NCI-H1092 treated with DMSO at 0.1 percent for 48 hours (cell line): ENCODE measurements at places on chromosomes 1 and 21.
A peak's percentile ranks its signal among the peaks of the same experiment; 100 is the strongest.

DNA sequence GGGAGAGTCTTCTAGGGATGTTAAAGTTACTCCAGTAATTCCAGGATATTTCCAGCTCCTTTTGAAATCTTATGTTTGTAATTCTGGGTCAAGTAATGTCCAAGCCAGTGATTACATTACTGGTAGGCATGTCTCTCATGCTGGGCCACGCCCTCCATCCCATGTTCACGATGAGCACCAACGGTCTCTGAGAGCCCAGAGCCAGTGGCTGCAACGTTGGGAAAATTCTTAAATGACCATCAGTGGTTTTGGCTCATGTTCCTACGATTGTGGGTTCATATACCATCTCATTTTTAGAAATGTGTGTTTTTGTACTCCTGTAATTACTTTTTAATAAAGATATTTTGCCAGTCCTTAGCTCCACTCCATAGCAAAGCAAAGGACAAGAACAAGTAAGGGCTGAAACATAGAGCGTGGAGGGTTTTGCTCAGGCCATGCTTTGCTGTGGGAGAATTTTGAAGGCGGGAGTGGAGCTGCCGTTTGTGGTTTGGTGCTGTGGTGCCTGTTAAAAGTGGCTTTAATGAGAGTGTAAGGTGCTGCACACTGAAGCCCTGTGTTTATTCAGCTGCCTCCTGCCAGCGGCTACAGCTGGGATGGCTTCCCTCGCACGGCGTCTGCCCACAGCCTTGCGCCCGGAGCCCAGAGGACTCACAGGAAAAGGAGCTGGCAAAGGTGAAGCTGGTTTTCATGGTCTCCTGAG lies 28.9 kb downstream of the VANGL1 start:
- peak; percentile 93 for DNase-seq

DNA sequence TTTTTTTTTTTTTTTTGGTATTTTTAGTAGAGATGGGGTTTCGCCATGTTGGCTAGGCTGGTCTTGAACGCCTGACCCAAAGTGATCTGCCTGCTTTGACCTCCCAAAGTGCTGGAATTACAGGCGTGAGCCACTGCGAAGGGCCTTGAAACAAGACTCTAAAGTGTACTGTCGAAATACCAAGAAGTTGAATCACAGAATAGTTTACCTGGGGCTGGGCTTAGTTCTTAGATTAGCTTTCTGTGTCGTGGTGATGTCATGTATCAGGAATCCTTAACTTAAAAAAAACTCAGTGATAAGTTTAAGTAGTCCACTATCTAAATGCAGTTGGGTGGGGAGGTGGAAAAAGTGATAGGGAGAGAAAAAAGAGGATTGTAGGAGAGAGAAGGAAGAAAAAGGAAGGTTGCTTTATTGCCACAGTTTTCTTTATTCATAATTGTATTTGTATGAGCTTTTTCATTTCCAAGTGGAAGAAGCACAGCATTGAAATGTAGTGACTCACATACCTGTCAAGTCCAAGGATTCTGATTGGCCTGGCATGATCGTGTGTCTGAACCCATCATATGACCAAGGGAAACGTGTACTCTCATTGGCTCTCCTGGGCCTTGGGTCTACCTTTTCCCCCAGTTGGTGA lies 13.4 kb downstream of the ITSN1 start:
- DNase-seq = no peak

DNA sequence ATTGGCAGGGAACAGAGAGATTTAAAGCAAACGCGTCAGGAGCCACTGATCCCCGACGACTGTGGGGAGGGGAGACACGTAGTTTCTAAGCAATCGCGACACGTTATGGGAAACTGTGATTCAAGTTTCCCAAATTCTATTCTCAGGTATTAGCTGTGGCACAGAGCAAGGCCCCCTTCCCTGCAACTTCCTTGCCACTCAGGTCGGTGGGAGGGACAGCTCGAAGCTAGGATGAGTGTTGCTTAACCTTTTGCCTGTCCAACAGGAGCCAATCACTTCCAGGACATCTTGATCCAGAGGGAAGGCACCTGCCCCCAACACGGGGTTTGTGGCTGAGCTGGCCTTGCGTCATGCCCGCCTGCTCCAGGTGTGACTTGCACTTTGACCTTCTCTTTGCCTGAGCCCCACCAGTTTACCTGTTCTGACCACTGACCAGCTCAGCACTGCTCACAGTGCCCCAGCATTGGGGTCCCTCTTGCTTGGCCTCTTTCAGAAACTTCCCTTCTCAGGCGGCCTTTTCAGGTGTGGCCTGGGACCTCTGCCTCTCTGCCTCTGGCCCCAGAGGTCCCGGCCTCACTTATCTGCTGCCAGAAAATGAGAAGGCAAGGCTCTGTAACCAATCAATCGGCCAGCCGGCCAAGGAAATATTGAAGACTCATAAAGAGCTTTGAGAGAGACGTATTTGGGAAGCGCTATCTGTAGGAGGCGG lies 24.6 kb downstream of the TEX35 start:
- DNase-seq = no peak

- no peak for DNase-seq
These were observed 51.1 kb downstream of the SUSD4 start for GRCh38 chr1:223312705-223313414.

GRCh38 chr1:109263234-109263596 lies 13.9 kb downstream of the CELSR2 start:
- no peak for DNase-seq

GRCh38 chr1:95004013-95004412 lies 68.7 kb downstream of the ALG14 start:
- DNase-seq = no peak

GRCh38 chr1:176696109-176696508 lies 233.1 kb downstream of the PAPPA2 start:
- DNase-seq = peak; percentile 37

GRCh38 chr1:217010253-217010652 lies 287.0 kb upstream of the ESRRG start:
- no peak for DNase-seq

GRCh38 chr21:39518055-39518846 lies 66.5 kb downstream of the SH3BGR start:
- DNase-seq = peak; percentile 90

GRCh38 chr1:80988926-80989325 lies 811.8 kb upstream of the ADGRL2 start:
- DNase-seq = no peak

- DNase-seq = no peak
These were observed 131.0 kb downstream of the RRAGC start for GRCh38 chr1:38728585-38728908.

DNA sequence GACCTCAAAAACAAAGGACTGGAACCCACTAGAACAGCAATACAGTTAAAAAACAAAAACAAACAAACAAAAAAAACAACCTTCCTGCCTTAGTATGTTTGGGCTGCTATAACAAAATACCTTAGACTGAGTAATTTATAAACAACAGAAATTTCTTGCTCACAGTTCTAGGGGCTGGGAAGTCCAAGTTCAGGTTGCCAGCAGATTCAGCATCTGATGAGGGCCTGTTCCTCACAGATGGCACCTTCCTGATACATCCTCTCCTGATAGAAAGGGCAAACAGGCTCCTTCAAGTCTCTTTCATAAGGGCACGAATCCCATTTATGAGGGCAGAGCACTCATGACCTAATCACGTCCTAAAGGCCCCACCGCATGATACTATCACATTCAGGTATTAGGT lies 55.9 kb downstream of the TIAM1 start:
- no peak for DNase-seq
